Stimulated activated CD8-positive, alpha-beta memory T cell treated with anti-CD3 and anti-CD28 coated beads, Interleukin-4, amount 100 ng/mL, for 1 hour (primary cell): ENCODE measurements at places on chromosomes 12 and 14.

GRCh38 chr14:103290961-103291360 lies 43.1 kb upstream of the EIF5 start:
- no peak for DNase-seq

DNA sequence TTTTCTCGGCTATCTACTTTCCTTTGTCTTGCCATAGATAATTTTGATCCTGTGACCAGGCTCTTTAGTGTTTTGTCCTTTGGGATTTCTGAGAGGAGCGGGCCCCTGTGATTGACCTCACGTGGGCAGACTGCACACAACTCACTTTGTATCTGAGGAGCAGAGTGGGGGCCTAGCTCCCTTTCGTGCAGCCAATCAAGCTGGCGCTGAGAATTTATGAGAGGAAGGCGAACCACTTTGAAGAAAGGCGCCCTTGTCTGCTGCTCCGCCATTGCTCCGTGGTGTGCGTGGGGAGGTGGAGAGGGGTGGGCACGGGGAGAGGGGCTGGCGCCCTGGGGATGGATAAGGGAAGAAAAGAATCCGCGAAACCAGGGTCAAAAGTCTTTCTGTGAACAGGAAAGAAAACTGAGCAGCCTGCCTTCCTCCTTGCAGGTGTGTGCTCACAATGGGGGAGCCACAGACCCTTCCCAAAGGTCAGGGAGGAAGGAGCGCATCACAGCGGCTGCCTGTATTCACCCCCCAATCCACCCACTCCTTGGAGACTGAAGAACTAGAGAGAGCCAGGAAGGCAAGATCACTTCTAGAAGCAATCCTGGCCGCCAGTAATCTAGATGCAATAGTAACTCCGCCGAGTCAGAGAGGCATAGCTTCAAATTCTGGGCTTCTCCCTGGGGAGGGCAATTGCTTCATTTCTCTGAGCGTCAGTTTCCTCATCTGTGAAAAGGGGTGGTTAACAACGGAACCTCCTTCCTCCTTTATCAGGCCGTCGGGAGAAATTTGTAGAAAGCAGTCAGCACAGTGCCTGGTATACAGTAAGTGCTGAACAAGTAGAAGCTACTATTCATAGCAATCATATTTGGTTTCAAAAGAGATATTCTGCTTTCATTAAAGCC lies 24.9 kb upstream of the MED13L start:
- no peak for DNase-seq

DNA sequence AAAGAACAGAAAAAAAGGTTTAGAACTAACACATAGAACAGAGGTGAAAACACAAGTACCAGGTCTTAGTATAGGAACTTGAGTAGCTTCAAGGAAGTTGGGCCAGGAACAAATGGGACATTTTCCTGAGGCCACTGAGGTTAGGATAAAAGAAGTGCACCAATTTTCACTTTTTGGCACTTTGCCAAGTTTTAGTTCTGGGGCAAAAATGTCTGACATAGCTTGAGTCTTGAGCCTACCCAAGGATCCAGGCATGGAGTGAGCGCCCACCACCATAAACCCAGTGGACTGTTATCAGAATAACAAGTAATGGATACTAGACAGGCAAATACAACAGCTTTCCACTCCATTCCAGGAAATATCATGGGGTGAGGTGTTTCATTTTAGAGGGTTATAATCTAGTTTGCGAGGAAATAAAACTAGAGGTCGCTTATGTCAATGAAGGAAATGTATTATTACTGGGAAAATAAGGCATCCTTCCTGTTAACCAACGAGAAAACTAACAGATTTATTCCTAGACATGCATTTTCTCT lies 199.7 kb upstream of the HMGA2 start:
- no peak for DNase-seq

GRCh38 chr14:71680736-71681387 lies 251.4 kb upstream of the RGS6 start:
- DNase-seq, result no peak

DNA sequence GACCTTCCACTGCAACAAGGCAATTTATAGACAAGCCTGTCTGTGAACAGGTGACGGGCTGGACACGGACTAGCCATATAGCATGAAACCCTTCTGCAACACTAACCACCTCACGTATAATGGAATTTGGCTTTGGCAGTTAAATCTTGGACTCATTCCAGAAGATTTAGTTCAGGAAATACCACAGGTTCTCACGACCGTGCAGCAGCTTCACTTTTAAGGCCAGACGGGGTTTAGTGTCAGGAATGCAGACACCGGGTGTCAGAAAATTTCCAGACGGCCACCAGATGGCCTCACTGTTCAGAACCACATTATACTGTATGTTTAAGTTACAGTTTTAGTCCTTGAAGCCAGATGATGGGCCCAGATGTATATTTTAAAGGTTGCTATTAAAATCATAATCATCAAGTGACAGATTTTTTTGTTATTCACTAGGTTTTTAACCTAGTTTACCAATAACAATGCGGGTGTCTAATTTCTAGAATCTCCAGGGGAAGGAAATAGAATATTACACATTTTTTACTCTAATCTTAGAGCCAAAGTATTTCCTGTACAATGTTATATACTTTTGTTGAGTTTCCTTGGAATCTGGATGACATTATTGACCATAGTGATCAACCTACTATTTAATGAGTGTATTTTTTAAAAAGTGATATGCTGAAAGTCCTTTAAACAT lies 90.5 kb upstream of the TMPO start:
- DNase-seq, result peak; percentile 16

GRCh38 chr12:15829255-15829654 lies 40.1 kb upstream of the EPS8 start:
- no peak for DNase-seq

GRCh38 chr12:127903146-127903545 lies 363.8 kb upstream of the TMEM132C start:
- no peak for DNase-seq

DNA sequence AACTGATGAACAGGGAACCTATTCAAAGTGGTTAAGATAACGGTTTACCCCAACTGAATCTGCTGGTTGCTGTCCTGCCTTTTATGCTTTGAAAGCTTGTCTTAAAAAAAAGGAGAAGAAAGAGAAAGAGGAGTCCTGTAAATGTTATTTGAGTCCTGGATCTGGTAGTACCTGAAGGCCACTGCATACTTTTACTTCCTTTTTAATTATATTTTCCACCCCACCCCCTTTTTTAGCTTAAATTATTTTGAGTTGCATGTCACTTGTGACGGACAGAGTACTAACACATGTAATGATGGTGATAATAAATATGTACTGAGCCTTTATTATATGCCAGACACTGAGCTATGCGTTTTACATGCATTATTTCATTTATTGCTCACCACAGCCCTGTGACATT lies 2.5 kb upstream of the AMIGO2 start:
- DNase-seq, result no peak

- DNase-seq, result no peak
Observed at GRCh38 chr12:24705216-24705615, 243.7 kb downstream of the BCAT1 start.

DNA sequence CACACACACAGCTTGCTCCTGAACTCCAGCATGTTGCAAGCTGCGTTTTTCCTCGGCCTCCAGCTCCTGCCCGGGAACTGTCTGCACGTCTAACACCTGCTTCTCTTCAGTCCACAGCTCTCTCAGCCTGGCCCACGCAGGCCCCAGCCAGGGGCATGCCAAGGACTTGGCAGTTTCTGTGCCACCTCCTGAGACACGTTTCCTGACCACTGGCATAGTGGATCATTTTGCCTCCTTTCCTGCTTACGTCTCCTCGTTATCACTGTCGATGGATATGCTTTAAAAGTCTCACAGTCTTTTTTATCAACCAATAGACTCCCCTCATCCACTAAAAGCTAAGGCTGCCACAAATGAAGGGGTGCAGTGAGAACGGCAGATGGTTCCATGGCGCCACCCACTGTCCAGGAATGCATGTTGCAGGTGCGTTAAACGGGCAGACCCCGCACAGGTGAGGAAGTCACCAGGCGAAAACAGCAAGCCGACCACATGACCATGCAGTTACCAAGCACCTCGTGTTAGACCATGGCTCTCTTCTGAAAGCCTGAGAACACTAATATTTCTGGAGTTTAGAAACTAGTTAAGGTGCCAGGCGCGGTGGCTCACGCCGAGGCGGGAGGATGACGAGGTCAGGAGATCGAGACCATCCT lies 14.7 kb upstream of the TEAD4 start:
- peak; percentile 14 for DNase-seq
